ENCODE measurements at places on chromosomes 1 and 21.

DNA sequence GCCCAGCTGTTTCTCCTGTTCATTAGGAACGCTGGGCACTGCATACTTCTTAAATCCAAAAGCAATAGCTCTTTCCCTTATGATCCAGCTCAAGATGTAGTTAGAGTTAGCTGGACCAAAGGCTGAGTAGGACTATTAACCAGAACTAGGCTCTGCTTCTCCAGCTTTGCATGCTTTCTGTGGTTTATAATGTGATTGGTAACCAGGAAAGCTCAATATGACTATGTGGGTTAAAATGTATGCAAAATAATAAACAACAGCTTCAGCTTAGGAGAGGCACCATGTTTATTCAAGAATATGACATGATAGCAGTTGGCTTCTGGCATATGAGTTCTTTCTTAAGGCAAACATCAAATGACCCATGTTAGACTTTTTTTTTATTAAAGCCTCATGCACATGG is 73.8 kb downstream of the LYPLAL1 start:
- DNase-seq, result no peak

DNA sequence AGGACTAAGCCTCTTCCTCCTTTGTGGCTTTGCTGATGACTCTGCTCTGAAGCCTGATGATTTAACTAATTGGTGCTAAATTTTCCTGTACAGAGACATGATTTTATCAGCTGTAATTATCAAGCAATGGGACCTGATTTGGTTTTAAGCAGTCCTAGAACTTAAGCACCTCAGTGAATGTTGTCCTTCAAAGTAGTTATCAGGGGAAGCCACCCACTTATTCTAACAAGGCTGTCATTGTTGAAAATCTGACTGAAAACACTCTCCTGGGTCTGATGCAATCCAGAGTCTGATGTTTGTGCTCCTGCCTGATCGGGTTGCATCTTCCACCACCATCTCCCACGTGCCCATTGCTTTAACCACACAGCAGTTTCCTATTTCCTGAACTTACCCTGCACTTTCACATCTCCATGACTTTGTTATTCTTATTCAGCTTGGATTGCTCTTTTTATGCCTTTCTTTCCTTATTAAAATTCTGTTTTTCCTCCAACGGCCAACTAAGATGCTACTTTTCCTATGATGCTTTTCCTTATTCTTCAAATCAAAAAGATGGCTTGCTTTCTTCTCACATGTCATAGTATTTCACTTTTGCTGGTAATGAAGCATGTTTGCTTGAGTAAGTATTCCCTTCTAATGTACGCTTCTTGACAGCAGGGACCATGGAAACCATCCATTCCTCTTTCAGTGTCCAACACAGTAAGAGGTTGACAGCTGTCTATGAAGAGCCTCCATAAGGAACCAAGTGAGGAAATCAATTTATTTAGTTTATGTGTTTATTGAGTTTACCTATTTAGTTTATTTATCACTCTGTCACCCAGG is 55.0 kb downstream of the S1PR1 start:
- peak; percentile 80 for DNase-seq

DNA sequence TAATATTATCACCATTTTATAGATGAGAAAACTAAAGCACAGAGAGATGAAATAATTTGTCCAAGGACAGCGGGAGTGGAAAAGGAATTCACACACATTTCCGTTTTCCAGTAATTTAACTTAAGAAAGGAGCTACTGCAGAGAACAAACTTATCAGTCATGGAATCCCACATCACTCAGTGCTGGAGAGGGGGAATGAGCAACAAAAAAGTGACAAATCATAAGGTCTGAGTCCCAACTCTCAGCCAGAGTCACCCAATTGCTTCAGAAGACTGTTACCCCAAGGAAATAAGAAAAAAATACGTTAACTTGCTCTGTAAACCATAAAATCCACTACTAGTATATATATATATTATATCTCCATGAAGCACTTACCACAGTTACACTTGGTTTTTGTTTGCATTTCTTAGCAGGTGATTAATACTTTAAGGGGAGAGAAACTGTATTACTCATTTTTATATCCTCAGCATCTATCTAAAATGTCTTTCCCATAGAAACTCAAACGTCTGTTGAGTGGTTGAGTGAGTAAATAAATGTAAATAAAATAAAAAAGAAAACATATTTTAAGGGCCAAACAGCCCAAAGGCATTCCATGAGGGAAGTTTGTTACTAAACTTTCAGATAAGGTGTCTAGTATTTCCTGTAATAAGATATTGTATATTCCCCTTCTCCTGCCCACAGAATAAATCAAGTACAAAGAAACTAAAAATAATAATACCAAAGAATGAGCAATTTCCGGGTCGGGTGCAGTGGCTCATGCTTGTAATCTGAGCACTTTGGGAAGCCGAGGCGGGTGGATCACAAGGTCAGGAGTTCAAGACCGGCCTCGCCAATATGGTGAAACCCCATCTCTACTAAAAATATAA is 76.8 kb downstream of the SLC45A1 start:
- peak; percentile 94 for DNase-seq

DNA sequence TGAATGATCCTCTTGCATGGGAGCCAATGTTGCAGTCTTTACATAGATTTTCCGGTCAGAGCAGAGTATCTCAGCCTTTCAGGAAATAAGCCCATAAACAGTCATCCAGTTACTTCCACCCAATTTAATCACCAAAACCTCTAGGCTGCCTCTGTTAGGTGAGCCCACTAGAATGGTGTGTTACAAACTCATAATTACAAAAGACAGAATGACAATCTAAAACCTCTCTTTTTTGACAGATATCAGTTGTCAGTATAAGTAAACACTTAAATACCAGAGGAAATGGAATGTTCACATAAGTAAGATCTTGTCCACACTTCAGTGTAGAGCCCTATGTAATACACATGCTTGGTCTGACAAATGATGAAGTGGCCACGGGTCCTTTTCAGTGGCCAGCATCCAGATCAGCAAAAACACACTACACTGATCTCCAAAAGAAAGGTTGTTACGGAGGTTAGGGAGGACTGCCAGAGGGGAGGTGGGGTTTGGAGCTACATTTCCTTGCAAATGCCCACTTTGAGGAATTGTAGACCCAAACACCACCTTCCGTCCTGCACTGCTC is 71.3 kb upstream of the FBXO28 start:
- DNase-seq, result no peak

DNA sequence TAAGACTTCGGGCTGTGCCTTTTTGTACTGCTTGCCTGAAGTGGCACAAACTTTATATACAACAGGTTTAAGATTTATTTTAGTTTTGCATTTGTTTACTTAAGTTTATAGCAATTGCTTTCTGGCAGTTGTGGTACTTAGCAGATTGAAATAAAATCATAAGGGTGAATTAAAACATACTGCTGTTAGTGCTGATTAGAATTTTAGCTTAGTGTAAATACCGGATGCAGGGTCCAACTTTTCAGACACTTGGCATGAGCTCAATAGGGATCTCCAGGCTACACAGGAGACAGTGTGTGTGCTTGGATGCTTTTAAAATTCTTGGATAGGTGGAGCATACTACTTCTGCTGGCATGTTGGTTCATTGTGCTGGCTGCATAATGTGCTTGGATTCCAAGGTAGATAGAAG is 159.6 kb downstream of the NFIA start:
- DNase-seq, result no peak

GRCh38 chr1:98688110-98688739 is 26.7 kb downstream of the SNX7 start:
- DNase-seq, result no peak

DNA sequence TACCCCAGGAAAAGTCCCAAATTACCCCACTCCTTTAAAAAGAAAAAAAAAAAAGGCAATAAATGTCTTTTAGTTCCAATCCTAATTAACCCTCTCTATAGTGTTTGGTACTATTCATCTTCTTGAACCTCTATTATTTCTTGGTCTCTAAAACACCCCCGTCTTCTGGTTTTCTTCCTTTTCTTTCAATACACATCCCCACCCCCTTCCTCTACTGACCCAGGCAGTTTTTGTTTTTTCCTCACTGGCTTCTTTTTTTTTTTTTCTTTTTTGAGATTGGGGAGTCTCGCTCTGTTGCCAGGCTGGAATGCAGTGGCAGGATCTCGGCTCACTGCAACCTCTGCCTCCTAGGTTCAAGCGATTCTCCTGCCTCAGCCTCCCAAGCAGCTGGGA is 26.1 kb downstream of the EGLN1 start:
- no peak for DNase-seq

DNA sequence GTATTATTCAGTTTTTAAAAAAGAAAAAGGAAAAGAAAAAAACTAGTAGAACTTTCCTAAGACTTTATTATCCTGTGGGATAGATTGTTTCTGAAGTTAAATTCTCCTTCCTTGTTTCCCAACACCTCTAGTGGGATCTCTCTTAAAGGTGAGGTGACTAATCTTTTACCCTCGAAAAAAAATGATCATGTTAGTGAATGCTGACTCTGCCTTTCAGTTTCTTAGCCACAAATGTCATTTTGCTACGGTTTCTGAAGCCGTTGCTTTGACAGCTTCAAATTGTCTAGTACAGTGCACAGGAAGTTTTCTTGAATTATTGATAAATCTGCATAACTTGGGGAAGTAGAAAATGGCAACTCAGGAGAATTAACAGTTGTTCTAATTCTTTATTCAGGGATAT is 13.0 kb upstream of the NEK7 start:
- no peak for DNase-seq

DNA sequence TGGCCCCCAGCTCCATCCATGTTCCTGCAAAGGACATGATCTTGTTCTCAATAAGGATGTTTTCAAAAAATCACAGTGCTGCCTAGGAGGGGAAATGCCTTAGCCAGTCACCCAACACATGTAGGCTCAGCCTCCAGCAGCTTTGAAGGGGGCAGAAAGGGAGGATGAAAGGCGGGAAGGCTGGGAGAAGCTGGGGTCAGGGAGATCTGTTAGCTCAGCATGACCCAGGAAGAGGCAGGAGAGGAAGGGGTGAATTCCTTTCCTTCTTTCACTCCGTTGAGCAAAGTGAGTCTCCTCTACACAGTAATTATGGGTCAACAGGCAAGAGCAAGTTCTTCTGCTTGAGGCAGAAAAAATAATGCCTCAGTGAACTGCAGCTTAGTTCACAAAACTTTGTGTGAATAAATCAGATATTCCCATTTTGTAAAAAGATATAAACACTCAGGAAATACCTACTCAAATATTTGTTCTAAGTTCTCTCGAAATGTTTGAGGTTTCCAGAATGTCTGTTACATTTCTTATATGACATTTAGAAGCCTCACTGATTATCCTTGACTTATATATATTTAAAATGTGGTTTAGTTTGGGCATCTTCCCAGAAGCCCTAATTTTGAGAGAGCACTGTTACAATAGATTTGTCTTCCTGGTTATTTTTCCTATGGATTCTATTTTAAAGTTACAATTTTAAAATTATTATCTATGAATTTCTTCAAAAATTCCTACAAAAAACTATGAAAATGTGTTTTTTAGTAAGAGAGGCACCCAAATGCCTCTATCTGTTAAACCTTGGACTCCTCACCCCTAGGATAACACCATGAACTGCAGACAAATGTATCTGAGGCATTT is 116.8 kb downstream of the KCNJ6 start:
- peak; percentile 64 for DNase-seq

GRCh38 chr1:93699503-93700168 is 18.0 kb upstream of the BCAR3 start:
- peak; percentile 18 for DNase-seq

- no peak for DNase-seq
Measured at GRCh38 chr1:6459850-6460265, 6.1 kb downstream of the TNFRSF25 start.

DNA sequence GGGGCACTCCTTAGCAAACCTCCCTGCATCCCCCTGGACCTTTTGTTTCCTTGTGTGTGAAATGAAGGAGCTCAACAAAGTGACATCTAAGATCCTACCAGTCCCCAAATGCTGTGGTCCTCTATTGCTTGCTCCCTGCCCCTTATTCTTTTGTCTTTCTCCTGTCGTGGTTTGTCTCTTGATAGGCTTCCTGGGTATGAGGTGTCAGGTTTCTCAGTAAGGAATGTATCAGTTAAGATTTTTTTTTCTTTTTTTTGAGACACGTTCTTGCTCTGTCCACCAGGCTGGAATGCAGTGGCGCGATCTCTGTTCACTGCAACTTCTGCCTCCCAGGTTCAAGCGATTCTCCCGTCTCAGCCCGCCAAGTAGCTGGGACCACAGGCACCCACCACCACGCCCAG is 16.8 kb downstream of the CNIH3 start:
- peak; percentile 47 for DNase-seq

- DNase-seq, result peak; percentile 47
Measured at GRCh38 chr1:182608845-182609610, 4.8 kb upstream of the RGS16 start.
